ENCODE measurements at places on chromosomes 3 and 15. TPM values are rescaled to one million over a fixed set of nuclear protein-coding genes. Genes with fewer than 3 reads are reported as not detected.

- DNase-seq = no peak
Measured at GRCh38 chr15:96107916-96108315, 222.6 kb upstream of the NR2F2 start.

DNA sequence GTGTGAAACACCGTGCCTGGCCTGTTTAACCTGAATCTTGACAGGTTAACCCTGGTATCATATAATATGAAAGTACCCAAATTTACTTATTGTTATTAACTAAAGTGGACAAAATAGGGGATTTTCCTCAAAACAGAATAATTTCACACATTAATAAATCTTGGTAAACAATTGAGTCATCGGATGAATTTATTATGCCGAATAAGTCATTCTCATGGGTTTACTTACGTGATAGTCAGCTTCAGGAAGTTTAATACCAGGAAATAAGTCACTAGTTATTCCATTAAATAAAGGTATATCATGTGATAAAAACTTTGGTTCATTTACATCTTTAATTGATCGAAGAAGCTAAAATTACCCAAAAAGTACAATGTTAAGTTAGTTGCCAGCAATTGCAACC lies 99.7 kb downstream of the DNAH12 start:
- no peak for DNase-seq

Gene TGFBR2
- 221 TPM for total RNA-seq

Gene GOLGA8T
- 1.5 TPM for total RNA-seq

GRCh38 chr15:65659502-65660052 lies 37.8 kb downstream of the SLC24A1 start:
- DNase-seq = no peak

DNA sequence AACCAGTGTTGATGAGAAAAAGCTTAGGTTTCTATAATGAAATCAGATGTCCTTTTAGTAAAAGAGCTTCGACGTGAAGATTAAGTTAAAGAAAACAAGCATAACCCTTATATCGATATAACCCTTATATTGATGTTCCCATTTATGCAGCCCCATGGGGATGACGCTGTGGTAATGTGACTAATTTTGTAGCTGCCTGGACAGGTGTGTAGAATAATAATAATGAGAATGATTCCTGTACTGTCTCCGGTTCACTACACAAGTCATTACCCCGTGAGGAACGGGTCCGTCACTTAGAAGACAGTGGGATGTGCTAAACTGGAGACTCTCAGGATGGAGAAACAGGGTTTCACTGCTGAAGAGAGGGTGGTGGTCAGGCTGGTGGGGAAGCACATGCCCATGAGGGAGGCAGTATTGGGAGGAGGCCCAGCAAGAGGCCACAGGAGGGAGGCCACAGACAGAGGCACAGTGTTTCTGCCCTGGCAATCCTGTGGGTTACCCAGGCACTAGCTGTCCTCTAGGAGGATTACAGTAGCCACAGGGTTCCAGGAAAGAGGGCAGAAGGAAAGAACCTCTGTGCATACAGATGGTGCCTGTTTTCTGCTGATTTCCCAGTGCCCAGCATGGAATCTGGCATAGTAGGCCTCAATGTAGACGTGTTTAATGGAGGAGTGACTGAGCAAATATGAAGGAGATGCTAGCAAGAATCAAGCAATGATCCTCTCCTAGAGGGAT lies 191.1 kb upstream of the TSC22D2 start:
- no peak for DNase-seq

DNA sequence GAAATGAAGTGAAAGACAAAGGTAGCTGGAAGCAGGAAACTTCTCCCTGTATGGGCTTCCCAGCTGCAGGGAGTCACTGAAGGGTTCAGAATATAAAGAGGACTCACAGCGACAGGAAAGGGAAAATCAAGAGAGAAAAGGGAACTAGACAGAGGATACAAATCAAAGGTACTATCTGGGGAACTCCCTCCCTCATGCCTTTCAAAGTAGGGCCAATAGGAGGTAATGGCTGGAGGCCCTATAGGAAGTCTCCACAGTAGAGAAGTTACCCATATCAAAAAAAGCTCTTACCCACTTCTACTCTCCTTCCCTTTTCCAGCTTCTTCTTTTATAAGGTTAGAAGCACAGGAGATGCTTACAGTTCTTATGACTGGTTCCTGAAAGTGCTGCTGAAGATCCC lies 43.5 kb downstream of the FMN1 start:
- no peak for DNase-seq

GRCh38 chr15:33104212-33104611 lies 90.3 kb downstream of the FMN1 start:
- no peak for DNase-seq

Data from sciatic nerve (tissue), 2 donors.